ENCODE measurements at places on chromosomes 5 and 9. TPM values are rescaled to one million over a fixed set of nuclear protein-coding genes. Genes with fewer than 3 reads are reported as not detected.

Gene MEIKIN
- not detected for total RNA-seq

Gene HTR1A
- total RNA-seq: not detected

Gene CACFD1
- 9.8 TPM for total RNA-seq

Gene CER1
- total RNA-seq: not detected

Gene SMIM33
- not detected for total RNA-seq

Gene DRD1
- total RNA-seq: not detected

Gene ARL14EPL
- 0.58 TPM for total RNA-seq

Gene ICE1
- 29.1 TPM for total RNA-seq

Gene ARRDC1
- total RNA-seq: 21.5 TPM

Gene TAF1L
- total RNA-seq: not detected

Gene TLE4
- 31.4 TPM for total RNA-seq

Gene IL13
- total RNA-seq: not detected

Gene POC5
- 7.8 TPM for total RNA-seq

Gene IQGAP2
- total RNA-seq: 4.7 TPM

Gene TMEM252
- total RNA-seq: not detected

Gene TEX48
- total RNA-seq: not detected

Gene GALNT12
- 0.44 TPM for total RNA-seq

Gene LCN9
- not detected for total RNA-seq

Gene NR5A1
- not detected for total RNA-seq

Gene FCN2
- not detected for total RNA-seq

Gene PCDHGA3
- 1.2 TPM for total RNA-seq

Gene LRRC19
- not detected for total RNA-seq
